Prostate gland (tissue), 2 donors: ENCODE measurements at places on chromosomes 16 and 17.

DNA sequence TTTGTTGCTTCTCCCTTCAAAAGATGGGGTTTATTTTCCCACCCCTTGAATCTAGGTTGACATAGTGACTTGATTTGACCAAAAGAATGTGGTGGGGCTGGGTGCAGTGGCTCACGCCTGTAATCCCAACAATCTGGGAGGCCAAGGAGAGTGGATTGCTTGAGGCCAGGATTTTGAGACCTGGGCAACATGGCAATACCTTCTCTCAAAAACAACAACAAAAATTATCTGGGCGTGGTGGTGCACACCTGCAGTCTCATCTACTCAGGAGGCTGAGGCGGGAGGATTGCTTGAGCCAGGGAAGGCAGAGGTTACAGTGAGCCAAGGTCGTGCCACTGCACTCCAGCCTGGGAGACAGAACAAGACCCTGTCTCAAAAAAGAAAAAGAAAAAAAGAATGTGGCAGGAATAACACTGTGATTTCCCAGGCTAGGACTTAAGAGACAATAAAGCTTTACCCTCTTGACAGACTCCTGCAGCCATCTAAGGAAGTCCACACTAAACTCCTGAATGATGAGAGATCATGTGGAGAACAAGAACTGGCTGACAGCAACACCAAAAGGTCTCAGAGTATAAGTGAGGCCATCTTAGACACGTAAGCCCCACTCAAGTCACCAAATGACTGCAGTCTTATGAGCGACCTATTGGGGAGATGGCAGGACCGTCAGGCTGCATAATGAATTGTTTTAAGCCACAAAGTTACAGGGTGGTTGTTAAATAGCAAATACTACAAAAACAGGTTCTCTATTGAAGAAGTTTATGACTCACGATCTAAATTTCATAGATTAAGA, 37.0 kb downstream of the FBXL20 start:
- no peaks in the 10 kb centered on the region for H3K27me3 ChIP-seq
- no peaks in the 10 kb centered on the region for H3K36me3 ChIP-seq
- no peak overlapping the region for H3K4me3 ChIP-seq
- H3K27ac ChIP-seq = no peak overlapping the region

DNA sequence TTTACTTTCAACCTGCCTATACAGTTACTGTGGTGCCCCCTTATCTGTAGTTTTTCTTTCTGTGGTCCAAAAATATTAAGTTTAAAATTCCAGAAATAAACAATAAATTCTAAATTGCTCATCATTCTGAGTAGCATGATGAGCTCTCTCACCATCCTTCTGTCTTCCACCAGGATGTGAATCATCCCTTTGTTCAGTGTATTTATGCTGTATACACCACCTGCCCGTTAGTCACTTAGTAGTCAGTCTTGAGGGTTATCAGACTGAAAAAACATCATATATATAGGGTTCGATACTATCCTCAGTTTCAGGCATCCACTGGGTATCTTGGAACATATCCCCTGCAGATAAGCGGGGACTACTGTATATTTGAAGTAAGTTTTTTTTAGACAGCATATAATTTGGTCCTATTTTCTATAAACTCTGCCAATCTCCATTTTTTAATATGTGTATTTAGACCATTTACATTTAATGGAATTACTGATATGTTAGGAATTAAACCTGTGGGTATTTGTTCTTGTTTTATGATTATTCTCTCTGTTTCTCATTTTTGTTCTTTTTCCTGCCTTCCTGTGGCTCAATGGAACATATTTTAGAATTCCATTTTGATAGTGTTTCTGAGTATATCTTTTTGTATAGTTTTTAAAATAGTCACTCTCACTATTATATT, 31.0 kb downstream of the TBX21 start:
- DNase-seq = no peak
- H3K36me3 ChIP-seq = no peaks in the 10 kb centered on the region
- no peak overlapping the region for H3K27ac ChIP-seq
- H3K27me3 ChIP-seq = no peaks in the 10 kb centered on the region
- no peak overlapping the region for H3K4me3 ChIP-seq

DNA sequence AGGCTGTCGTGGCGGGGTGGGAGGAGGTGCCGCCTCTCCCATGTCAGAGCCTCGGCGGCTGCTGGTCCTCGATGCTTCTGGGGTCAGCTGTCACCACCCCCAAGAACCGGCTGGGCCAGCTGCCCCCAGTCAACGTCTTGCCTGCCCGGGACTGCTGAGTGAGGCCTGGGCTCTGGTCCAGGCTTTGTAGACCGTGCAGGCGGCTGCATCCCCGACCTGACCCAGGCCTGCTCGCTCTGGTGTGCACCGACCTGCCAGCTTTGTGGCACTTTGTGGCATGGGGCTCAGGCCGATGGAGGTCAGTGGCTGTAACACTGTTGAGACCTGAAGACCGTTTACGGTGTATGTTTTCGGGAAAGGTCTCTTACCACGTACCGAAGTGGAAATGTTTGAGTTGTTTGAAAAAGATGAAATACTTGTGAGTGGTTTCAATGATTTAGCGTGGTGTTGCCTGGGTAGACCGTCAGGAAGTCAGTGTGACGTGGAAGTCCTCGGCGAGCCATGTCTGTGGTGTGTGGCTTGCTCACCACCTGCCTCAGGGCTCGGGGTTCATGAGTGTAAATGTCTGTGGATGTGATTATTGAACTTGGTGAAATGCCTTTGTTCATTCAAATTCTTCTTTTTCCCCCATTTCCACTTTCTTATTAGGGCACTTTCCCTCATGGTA, 53.2 kb upstream of the ZNF750 start:
- peaks cover 27% of the 10 kb centered on the region for H3K4me1 ChIP-seq
- H3K27ac ChIP-seq = peak overlapping the region; percentile 36
- DNase-seq = no peak
- no peaks in the 10 kb centered on the region for H3K27me3 ChIP-seq
- H3K4me3 ChIP-seq = no peak overlapping the region
- no peaks in the 10 kb centered on the region for H3K36me3 ChIP-seq

GRCh38 chr17:2043785-2044184, 2.0 kb downstream of the OVCA2 start:
- no peak for DNase-seq
- H3K4me1 ChIP-seq = peaks cover 8% of the 10 kb centered on the region
- H3K27me3 ChIP-seq = no peaks in the 10 kb centered on the region
- H3K27ac ChIP-seq = no peak overlapping the region

DNA sequence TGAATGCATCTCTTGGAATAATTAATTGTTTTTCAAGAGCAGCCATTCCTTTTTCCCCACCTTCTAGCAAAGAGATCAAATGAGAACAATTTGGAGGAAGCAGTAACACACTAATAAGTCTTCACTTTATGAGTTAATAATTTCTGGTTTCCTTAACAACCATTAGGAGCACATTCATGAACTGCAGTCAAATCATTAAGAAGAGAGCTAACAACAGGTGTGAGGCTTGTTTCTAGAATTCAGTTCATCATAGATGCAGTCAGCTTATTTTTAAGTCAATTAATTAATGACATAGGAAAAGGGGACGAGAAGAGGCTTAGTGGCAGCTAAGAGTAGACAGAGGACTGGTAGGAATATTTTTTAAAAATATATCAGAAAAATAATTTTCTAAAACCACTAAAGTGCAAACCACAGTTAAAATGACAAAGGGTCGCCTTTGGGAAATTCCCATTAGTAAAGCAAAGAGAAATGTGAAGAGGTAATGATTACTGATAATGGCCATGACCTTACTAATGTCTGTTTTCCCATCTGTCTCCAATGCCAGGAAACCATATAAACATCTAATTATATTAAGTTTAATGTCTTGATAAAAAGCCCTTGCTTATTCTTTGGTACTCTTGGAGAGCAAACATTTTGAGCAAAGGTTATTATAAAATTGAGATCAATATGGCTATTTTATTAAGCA, 184.2 kb downstream of the KCNJ2 start:
- H3K27ac ChIP-seq = no peak overlapping the region
- no peaks in the 10 kb centered on the region for H3K4me1 ChIP-seq
- no peaks in the 10 kb centered on the region for H3K27me3 ChIP-seq
- no peaks in the 10 kb centered on the region for H3K36me3 ChIP-seq

DNA sequence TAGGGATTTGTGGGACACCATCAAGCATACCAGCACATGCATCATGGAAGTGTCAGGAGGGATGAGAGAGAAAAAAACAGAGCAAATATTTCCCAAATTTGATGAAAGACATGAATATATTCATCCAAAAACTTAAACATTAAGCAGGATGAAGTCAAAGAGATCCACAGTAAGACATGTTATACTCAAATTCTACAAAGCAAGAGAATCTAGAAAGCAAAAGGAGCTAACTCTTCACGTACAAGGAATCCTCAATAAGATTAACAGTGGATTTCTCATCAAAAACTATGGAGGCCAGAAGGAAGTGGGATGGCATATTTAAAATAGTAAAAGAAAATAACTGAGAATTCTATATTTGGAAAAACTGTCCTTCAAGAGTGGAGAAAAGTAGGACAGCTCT, 374.8 kb downstream of the ZFHX3 start:
- no peak overlapping the region for H3K27ac ChIP-seq
- H3K27me3 ChIP-seq = no peaks in the 10 kb centered on the region
- no peaks in the 10 kb centered on the region for H3K36me3 ChIP-seq
- no peak for DNase-seq
- H3K4me1 ChIP-seq = no peaks in the 10 kb centered on the region

GRCh38 chr17:55549140-55549539, 37.9 kb upstream of the SMIM36 start:
- H3K4me1 ChIP-seq = no peaks in the 10 kb centered on the region
- no peaks in the 10 kb centered on the region for H3K27me3 ChIP-seq
- no peaks in the 10 kb centered on the region for H3K36me3 ChIP-seq

GRCh38 chr16:57646388-57647039, 18.1 kb downstream of the ADGRG1 start:
- no peak for DNase-seq
- H3K36me3 ChIP-seq = peaks cover 2% of the 10 kb centered on the region
- no peak overlapping the region for H3K4me3 ChIP-seq
- no peaks in the 10 kb centered on the region for H3K27me3 ChIP-seq
- peak overlapping the region; percentile 39 for H3K27ac ChIP-seq
- no peaks in the 10 kb centered on the region for H3K4me1 ChIP-seq

DNA sequence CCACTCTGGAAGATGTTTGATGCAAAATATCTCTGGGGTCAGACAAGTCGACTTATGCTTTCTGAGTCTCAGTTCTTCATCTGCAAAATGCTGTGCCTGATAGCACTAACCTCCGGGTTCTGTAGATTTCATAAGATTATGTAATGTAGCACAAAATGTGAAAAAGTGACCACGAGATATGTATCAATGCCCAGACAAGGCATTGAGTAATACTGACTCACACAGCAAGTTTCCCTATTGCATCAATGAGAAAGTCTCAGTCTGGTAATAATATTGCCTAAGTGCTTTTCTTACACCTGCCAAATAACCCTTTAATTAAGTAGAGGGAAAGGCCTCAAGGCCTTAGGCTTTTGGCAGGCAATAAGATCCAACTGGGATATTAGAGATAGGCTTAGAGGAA, 41.4 kb upstream of the MMP2 start:
- H3K36me3 ChIP-seq = no peaks in the 10 kb centered on the region
- DNase-seq = no peak
- no peaks in the 10 kb centered on the region for H3K27me3 ChIP-seq

GRCh38 chr17:32873114-32873513, 3.8 kb downstream of the MYO1D start:
- H3K4me1 ChIP-seq = no peaks in the 10 kb centered on the region
- H3K36me3 ChIP-seq = no peaks in the 10 kb centered on the region
- H3K27me3 ChIP-seq = no peaks in the 10 kb centered on the region
- H3K4me3 ChIP-seq = no peak overlapping the region

DNA sequence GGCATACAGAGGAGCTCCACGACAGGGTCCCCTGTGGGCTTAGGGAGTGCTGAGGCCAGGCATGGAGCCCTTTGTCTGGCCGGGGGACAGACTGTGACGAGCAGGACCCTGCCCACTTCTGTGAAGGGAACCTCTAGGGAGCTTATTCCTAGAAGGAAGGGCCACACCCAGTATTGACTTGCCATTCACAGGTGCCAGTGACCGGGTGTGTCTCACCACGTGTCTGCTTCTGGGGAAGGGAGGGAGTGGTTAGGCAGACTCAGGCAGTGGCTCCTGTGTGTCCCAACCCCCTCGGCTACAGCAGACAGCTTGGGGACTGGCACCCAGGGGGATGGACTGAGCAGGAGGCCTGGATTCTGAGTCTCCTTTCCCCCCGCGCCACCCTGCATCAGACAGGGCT, 57.2 kb downstream of the SOCS1 start:
- H3K27me3 ChIP-seq = no peaks in the 10 kb centered on the region
- H3K4me1 ChIP-seq = no peaks in the 10 kb centered on the region
- H3K36me3 ChIP-seq = no peaks in the 10 kb centered on the region
- no peak overlapping the region for H3K4me3 ChIP-seq
- no peak for DNase-seq

DNA sequence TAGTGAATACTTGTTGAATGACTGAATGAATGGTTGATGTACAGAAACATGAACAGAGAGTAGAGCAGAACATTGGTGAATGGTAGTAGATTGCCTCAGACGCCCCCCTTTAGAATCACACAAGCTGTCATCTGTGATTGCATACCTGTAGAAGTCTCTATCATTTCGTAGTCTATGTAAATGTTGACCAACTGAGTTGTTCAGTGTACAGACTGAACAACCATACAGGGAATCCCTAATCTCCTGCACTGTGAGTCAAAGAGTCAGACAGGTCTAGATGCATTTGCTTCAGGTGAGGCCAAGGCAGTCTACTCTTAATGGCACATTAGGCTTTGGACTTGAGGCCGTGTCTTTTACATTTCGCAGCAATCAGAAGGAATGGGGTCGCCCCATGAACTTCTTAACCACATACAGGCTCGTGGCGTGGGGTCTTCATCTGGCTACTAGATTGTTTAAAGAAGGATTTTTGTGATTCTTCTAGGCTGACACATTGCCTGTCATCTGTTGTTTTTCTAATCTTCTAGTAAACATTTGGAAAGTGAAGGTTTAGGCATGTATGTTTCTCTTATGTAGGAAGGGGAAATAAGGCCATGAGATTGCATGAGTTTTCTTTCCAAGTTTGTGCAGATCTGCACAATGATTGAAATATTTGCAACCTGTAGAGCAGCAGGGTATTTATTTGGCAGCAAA, 157.4 kb downstream of the WWOX start:
- no peak for DNase-seq
- H3K4me3 ChIP-seq = no peak overlapping the region
- H3K27ac ChIP-seq = no peak overlapping the region
- H3K27me3 ChIP-seq = no peaks in the 10 kb centered on the region
- H3K4me1 ChIP-seq = no peaks in the 10 kb centered on the region

DNA sequence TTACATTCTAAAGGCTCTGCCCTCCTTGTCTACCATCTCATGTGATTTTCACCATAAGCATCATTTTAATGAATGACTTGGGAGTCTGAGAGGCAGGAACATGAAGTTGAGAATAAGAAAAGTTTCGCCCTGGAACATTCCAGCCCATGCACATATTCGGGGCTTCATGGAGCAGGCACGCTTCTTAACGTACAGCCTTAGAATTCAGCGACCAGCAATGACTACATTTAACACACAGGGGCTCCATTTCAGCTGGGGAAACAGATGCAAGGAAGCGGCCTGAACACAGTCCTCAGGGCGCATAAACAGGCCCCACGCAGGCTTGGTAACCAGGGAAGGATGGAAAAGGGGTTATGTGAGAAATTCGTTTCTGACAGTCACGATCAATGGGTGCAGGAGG, 357.4 kb downstream of the SLC39A11 start:
- DNase-seq = no peak
- H3K4me3 ChIP-seq = no peak overlapping the region
- H3K4me1 ChIP-seq = no peaks in the 10 kb centered on the region
- H3K27ac ChIP-seq = no peak overlapping the region
